Left ventricle myocardium inferior (tissue), 1 donor: ENCODE measurements at places on chromosomes 1 and 21. TPM values are rescaled to one million over a fixed set of nuclear protein-coding genes. Genes with fewer than 3 reads are reported as not detected.

LHX8 gene
- total RNA-seq, result not detected

ADCY10 gene
- total RNA-seq, result 0.22 TPM

TNFRSF8 gene
- total RNA-seq, result 0.82 TPM

OR10X1 gene
- total RNA-seq, result not detected

TNN gene
- not detected for total RNA-seq

CPT2 gene
- total RNA-seq, result 31.7 TPM

SPRR4 gene
- total RNA-seq, result not detected

ZNF695 gene
- not detected for total RNA-seq

COL9A2 gene
- 0.27 TPM for total RNA-seq

FCER1G gene
- 22.0 TPM for total RNA-seq

CSF3R gene
- 3.8 TPM for total RNA-seq

TRAF3IP3 gene
- 1.2 TPM for total RNA-seq

TRABD2B gene
- 1.4 TPM for total RNA-seq

TPM3 gene
- total RNA-seq, result 161 TPM

TMIGD3 gene
- total RNA-seq, result 0.85 TPM

MMP23B gene
- total RNA-seq, result 93.8 TPM

GALE gene
- total RNA-seq, result 6.3 TPM
